ENCODE measurements at places on chromosomes 6 and 20.

DNA sequence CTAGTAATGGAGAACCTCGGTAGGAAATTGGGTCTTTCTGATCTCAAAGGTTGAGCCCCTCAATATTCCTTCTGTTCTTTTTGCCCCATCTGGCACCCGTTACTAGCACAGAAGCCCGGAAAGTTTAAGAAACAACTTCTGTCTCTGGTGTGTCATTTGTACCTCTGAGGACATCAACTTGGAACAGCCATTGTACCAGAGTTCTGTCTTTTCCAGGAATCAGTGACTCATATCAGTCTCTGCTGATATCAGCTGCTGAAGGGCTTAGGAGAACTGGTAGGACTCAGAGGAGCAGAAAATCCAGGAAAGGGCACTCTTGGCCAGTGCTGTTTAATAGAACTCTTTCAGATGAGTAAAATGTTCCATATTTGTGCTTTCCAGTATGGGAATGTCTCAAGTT lies 78.3 kb upstream of the CHD6 start:
- no peak for DNase-seq

GRCh38 chr6:140554421-140554820 lies 1180.0 kb upstream of the CITED2 start:
- DNase-seq, result no peak

- DNase-seq, result no peak
These were observed 296.7 kb downstream of the SAMD5 start for GRCh38 chr6:147805155-147805554.

DNA sequence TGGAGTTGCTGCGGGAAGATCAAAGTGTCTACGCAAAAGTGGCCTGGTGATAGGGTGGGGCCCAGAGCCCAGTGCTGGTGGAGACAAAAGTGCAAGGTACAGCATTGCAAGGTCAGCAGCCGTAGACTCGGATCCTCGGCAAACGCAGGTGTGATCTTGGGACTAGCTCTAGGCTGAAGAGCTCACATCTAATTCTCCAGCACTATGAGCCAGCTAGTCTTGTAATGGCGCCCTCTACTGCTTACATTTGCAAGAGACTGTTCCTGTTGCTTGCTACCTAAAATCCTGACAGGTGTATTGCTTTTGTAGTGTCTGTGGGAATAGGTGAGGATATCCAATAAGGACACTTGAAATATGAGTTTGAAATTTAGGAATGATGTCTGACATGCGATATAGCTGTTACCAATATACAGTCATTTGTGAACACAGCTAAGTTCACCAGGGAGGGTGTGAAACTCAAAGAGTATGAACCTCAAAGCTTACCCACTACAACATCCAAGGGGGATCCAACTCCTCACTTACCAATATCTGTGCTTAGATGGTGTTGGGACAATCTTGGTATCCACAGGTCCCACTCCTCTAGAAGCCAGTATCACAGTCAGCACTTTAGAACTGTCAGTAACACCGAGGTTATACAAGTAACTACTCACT lies 58.4 kb downstream of the PDE7B start:
- peak; percentile 35 for DNase-seq

DNA sequence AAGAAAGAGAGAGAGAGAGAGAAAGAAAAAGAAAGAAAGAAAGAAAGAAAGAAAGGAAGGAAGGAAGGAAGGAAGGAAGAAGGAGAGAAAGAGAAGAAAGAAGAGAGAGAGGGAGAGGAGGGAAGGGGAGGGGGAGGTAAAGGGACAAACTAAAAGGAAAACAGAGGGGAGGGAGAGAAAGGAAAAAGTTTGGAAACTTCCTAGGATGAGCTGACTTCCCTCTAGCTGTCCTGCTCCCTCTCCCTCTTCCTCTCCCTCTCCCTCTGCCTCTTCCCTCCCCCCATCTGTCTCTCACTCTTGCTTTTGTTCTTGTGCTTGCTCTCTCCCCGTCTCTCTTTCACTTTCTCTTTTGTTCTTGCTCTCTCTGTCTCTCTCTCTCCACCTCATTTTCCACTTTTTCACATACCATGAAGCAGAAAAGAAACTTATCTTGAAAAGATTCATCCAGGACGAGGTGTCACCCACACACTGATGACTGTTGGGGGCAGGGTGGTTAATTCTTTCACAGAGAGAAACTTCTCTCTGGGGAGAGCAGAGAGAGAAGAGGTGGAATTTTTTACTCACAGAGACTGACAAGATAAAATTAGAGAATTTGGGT lies 56.4 kb upstream of the DUSP22 start:
- DNase-seq, result no peak

DNA sequence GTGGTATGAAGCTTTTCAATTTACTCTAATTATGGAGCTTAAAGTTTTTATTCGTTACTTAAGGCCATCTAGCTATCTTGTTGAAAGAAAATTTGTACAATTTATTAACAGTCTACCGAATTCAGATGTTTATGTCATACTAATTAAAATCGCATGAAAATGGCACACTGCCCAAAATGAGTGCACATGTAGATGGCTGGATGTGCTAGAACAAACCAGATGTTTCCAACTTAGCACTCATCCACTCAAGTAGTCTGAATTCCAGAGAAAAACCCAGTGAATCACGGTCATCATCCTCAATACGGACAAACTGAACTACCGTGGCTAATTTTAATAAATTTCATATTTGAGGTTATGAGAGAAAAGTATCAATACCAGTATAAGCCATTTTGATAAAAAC lies 70.4 kb downstream of the COL12A1 start:
- no peak for DNase-seq

DNA sequence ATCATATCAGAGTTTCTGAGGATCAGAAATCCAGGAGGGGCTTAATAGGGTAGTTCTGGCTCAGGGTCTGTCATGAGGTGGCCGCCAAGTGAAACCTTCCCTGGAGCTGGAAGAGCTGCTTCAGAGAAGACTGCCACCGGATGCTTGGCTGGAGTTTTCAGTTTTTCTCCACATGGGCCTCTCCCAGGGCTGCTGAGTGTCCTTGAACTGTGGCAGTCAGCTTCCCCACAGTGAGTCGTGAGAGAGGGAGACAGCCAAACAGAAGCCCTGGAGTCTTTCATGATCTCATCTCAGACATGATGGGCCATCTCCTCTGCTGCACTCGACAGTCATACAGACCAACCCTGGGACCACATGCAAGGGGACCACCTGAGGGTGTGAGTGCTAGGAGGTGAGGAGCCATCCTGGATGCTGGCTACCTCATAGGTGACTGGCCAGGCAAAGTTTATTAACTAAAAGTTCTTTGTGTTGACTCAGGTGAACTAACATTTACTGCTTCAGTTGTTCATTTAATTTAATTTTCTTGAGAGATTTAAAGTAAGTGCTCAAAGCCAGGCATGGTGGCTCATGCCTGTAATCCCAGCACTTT lies 71.5 kb downstream of the SHLD1 start:
- DNase-seq, result no peak
